ENCODE measurements at places on chromosomes 5 and 9.

DNA sequence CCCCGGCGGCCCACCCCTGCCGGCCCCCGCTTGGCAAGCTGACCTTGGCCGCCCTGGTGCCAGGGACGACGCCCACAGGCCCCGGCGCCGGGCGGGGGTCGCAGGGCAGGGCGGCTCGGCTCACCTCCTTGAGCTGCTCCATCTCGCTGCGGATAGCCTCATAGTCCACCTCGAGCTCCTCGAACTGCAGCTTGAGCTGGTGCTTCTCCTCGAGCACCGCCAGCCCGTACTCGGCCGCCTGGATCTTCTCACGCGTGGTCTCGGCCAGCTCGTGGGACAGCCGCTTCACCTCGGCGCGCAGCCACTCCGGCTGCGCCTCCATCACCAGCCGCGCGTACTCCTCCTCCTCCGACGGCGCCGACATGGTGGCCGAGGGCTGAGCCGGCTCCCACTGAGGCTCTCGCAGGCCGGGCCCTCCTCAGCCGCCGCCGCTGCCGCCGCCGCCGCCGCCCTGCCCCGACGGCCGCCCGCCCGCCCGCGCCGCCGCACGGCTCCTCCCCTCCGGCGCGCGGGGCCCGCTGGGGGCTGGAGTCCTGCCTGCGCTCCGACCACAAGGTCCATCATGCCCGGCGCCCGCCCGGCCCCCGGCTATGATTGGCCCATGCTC, at the start of gene BICD2:
TSS of gene BICD2 (minus strand) at position 453 of the 607 bp plus-strand sequence. CDS start at position 364, 89 bp downstream.
- no peak for DNase-seq

DNA sequence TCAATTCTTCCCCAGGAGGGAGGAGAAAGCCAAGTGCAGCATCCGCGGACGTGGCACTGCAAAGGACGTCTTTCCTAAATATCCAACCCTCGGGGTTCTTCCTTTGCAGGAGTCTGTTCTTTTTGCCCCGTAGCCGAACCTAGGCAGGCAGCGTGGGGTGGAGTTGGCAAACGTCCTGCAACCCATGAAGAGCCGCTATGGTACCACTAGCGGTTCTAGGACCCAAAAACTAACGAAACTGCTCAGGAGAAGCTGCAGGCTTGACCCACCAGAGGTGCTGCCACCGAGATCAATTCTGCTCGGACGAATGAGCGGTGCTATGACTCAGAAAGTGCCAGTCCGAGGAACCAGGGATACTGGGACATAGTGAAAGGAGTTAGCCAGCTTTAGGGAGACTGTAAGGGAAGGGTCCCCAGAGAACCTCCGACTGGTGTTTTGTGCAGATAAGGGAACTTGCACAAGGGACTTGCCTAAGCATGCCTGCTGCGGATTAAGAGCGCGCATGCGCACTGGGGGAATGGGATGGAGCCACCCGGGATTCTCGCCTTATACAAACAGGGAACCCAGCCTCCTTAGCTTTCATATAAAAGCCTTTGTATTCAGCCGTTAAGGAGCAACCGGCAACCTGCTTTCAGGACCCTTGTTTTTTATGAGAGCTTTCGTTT, 32.7 kb downstream of the ANXA2R start:
- peak; percentile 87 for DNase-seq

GRCh38 chr9:123302348-123303214, 34.2 kb upstream of the STRBP start:
- DNase-seq: no peak

GRCh38 chr5:16674750-16675149, 58.0 kb upstream of the RETREG1 start:
- DNase-seq: no peak

GRCh38 chr5:142544946-142545649, 140.8 kb downstream of the FGF1 start:
- no peak for DNase-seq

DNA sequence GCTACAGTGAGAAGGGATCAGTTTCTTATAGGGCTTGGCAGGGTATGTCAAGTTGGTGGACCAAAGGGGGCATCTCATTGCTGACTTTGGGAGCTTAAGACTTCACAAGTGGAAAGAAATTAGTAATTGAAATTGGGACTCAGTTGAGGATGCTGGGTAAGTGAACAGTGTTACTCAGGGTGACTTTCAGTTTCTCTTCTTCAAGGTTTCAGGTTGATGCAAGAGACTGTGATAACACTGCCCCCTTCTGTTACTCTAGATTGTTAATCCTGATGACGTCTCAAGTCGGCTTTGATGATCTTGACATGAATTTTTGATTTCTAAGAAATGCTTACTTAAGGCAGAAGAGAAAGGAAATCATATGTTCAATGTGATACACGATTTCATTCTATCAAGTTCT, 21.3 kb downstream of the KCTD16 start:
- peak; percentile 77 for DNase-seq

GRCh38 chr5:141560725-141561483, 57.9 kb downstream of the DIAPH1 start:
- DNase-seq: peak; percentile 99

DNA sequence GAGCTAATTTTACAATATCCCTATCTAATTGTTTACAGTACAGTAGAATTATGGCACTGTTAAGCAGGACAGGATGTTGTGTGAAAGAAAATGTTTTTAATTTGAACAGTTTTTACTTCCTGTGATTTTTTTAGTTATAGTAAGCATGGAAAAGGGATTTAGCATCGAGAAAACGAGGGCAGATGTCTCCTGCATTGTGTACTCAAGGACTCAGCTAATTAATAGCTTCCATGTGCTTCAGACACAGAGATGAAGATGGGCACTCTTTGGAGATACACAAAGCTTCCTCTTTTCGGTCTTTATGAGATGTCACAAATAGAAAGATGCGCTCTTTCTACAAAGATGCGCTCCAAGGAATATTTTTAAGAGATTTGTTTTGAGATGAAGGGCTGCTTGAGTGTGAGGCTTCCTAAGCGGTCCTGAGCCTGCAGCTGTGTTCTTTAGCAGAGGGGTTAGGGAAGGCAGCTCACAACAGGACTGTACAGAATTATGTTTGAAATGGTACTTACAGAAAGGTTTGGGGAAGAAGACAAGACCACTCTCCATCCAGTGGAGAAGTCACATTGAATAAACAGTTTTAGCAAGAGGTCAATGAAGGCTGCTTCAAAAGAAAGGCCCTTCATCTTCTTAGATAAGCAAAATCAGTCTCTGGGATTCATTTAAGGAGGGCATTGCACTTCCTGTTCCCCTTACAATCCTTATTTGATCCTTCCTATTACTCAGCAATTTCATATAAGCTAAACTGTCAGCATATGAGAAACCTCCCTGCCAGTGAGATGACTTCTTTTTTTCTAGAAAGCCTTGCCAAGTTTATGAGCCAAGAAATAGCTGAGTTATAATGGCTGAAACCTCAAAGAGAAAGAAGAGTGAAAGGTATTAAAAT, 311.5 kb downstream of the EFNA5 start:
- peak; percentile 43 for DNase-seq

DNA sequence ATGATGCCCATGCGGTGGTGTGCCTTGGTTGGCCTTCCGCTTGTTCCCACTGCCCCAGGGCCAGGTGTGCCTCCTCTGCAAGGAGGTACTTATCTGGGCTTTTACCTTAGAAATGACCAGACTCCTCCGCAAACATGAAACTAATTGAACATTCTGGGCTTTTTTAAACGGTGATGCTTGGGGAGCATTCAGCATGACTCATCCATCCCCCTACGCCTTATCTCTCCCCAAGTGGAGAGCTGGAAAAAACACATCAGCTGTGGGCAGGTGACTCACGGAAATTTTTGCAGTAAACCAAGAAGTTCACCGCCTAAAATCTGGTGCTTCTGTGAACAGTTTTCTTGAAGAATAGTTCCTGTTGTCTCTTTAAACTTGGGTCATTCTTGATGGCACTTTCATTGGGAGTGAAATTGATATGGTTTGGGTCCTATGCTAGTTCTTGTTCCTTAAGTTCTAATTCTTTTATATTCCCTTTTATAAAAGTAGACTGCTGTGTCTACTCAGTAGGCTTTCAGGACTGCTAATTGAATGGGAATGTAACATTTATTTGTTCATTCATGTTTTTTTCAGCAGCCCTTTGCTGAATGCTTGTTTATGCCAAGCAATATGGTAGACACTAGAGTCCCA, 39.6 kb downstream of the SFXN1 start:
- peak; percentile 95 for DNase-seq

GRCh38 chr5:2284678-2285077, 402.0 kb upstream of the IRX4 start:
- DNase-seq: no peak

DNA sequence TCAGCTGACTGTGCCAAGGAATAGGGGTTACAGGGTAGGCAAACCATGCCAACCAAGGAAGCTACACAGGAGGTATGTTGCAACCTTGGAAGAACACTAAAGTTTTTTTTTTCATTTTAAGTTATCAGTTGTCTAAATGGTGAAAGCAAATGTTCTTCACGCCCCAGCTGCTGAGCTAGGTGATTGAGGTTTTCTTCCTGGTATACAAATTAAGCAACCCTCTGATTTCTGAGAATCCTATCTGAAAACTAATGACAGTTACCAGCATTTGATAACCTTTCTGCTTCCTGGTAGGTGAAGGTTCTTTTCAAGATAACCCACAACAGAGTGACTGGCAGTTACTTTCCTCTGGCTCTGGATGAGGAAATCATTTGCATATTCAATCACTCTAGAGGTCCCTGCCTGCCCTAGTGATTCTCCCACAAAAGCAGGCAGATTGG, 194.9 kb downstream of the ATP10B start:
- no peak for DNase-seq

GRCh38 chr5:60843936-60844905, at the start of gene ELOVL7:
Gene ELOVL7, minus strand, starts transcription at chr5:60844269. Its CDS starts 56,872 bp downstream, at chr5:60787397.
- DNase-seq: peak; percentile 59

DNA sequence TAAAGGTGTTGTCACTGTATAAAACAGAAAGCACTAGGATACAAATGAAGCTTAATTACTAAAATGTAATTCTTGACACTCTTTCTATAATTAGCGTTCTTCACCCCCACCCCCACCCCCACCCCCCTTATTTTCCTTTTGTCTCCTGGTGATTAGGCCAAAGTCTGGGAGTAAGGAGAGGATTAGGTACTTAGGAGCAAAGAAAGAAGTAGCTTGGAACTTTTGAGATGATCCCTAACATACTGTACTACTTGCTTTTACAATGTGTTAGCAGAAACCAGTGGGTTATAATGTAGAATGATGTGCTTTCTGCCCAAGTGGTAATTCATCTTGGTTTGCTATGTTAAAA, 43.8 kb downstream of the NDFIP1 start:
- DNase-seq: no peak

GRCh38 chr9:92722386-92723298, 42.0 kb downstream of the BICD2 start:
- DNase-seq: no peak

- DNase-seq: no peak
These were observed 169.2 kb downstream of the SAXO1 start for GRCh38 chr9:18863791-18864190.

- DNase-seq: no peak
These were observed 52.3 kb downstream of the CAST start for GRCh38 chr5:96714450-96714849.

GRCh38 chr9:96482476-96482875, 32.5 kb downstream of the HABP4 start:
- DNase-seq: no peak

GRCh38 chr5:16585041-16585667, 31.6 kb downstream of the RETREG1 start:
- no peak for DNase-seq

GRCh38 chr5:153613144-153613543, 122.7 kb downstream of the GRIA1 start:
- no peak for DNase-seq

DNA sequence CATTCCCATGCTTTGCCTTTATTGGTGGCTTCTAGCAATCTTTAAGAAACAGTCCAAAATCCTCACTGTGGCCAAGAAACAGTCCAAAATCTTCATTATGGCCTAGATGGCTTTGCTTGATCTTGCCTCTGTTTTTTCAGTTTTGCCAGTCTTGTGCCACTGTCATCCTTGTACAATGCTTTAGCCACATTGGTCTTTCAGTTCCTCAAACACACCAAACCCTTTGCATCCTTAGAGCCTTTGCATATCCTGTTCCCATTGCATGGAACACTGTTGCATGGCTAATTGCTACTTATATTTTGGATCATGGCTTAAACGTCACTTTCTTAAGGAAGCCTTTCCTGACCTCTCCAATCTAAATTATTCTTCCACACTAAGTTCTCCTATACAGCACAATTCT, 22.1 kb downstream of the MRRF start:
- no peak for DNase-seq

- peak; percentile 53 for DNase-seq
These were observed 11.9 kb downstream of the LPCAT1 start for GRCh38 chr5:1511651-1512540.

- no peak for DNase-seq
These were observed 115.3 kb upstream of the PCSK5 start for GRCh38 chr9:75775166-75775565.

DNA sequence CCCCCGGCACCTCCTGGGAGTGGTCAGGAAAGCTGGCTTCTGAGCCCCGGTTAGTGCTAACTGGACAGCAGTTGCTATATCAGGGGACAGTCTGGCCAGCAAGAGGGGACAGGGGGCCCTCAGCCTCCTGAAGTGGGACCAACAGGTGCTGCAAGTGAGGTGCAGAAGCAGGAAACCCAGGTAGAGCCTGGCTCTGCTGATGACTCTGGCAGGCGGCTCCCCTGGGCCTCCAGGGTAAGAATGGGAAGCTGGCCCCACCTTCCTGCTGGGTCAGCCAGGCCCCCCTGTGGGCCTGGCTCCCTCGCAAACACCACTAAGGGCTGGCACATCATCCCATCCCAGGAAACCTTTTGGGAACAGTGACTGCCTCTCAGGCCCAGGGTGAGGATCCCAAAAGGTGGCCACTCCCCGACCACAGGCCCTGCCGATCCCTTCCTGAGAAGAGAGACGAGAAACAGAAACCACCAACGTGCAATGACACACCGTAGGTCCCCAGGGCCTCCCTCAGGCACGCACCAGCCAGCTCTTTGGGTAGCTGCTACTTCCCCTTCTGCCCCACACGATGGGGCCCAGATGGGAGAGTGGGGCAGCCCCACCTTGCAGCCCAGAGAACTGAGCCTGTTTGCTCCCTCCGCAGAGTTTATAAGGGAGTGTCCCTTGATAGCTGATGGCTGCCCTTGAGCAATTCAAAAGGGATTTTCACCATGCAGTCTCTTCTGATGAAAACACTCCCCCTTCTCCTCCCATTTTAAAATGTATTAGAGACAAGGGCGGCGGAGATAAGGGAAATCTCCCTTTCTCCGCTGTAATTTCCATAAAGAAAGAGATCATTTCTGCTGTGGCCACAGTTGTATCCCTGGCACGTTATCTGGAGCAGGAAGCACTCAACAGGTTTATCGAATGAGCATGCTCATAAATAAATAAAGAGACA, 76.8 kb downstream of the STK10 start:
- peak; percentile 55 for DNase-seq

DNA sequence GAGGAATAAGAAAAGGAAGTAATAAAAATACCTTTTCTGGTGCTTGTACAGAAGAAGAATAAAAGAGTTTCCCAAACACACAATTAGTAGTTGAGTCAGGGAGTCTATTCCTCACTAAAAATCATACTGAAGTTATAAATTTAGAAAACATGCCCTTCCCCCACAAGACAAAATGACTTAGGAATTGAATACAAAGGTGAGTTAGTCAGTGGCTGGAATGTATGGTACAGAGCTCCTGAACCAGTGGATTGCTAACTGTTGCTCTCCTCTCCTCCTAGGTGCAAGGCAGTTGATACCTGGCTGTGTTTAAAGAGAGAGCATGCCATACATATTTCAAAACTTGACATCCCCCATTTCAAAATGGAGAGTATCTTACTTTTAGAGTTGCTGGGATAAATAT, 1.9 kb downstream of the GDA start:
- no peak for DNase-seq

GRCh38 chr5:79961716-79962574, 29.1 kb downstream of the MTX3 start:
- no peak for DNase-seq
